Ureter (tissue), 1 donor: ENCODE measurements at places on chromosomes 4 and X. TPM values are rescaled to one million over a fixed set of nuclear protein-coding genes. Genes with fewer than 3 reads are reported as not detected.

DNA sequence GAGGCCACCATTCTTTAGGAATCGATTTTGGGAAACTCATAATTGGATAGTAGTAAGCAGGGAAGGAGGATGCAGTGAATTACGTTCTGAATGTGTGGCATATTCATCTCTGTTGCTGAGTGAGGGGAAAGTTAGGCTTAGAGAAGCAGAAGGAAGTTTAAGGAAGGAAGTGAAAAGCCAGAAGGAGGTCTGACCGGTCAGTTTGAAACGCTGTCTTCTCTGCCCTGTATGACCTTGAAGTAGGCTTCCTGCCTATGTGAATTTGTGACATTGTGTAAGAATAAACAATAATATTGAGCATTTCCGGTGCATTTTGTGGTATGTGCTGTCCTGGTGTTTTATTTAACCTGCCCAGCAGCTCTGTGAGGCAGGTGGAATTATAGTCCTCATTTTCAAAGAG, 67.3 kb downstream of the PDLIM5 start:
- no peak for DNase-seq

RTL5 gene
- 9.8 TPM for total RNA-seq

GRCh38 chr4:97984545-97985131, 158.6 kb downstream of the STPG2 start:
- DNase-seq = no peak

- DNase-seq = no peak
Measured at GRCh38 chrX:57528670-57529255, 63.0 kb upstream of the ZXDB start.

DNA sequence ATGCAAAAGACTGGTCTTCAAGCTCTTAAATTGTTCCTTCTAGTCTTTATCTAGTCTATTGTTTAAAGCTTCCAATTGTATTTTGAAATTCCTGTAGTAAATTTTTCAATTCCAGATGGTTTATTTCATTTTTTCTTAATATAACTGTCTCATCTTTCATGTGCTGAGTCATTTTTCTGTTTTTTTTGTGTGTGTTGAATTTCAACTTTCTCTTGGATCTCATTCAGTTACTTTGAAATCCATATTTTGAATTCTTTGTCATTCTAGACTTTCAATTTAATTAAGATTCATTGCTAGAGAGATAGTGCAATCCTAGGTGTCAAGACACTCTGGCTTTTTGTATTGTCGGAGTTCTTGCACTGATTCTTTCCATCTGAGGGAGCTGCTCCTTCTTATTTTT, 128.0 kb upstream of the PRKG2 start:
- DNase-seq = no peak

- DNase-seq = no peak
Measured at GRCh38 chr4:113302051-113302450, 252.6 kb downstream of the ANK2 start.
